Foreskin melanocyte (primary cell): ENCODE measurements at places on chromosomes 1 and 21.
A peak's percentile ranks its signal among the peaks of the same experiment; 100 is the strongest.

DNA sequence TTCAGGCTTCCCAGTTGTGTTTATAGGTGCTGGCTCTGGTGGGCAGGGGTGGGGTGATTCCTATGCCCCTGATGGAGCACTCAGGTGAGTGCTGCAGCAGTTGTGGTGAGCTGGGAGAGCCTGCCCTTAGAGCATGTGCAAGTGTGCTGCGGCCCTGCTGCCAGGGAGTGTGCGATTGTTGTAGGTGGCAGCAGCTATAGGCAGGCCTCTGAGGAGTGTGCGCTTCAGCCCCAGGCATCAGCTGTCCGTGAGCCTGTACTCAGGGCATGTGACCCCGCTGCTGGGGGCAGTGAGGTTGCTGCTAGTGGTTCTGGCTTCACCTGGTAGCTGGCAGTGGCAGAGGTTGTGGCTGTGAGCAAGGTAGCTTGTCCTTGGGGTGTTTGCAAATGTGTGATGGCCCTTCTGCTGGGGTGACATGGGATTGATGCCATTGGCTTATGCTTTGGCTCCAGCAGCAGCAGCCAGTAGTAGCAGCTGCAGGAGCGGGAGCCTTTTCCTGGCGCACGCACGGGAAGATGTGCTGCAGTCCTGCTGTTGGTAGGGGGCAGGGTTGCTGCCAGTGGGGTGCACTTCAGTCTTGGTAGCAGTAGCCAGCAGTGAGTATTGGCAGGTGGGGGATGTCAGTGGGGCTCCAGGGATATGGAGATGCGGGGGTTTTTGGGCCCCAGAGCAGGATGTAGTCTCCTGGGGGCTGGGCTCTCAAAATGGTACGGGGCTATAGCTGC lies 37.7 kb downstream of the SYCP1 start:
- no peak for DNase-seq

DNA sequence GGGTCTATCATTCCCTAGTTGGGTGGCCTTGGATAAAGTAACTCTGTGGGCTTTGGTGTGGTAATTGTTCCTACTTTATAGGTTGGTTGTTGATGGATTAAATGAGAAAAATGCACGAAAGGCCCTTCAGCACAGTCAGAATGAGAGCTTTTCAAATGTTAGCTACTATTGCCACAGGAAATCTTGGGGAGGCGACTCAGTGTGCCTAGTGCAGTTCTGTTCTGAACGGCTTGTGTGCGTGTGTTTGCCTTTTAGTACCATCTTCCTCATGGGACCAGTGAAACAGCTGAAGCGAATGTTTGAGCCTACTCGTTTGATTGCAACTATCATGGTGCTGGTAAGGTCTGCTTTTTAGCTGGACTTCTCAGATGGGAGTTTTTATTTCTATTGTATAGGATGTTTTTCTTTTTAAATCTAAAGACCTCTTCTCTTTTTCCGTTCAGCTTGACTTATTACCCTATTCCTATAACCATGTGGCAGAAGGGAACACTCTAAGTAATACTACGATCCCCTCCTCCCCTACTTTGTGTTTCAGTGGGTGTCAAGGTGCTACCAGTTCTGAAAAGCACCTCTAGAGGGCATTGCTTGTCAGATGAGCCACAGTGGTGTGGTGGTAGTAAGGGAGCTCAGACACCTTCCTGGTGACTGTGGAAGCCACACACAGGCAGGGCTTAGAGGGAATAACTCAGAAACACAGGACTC lies 9.2 kb downstream of the SFT2D2 start:
- DNase-seq = no peak

- no peak for DNase-seq
These were observed 15.6 kb upstream of the ETV3 start for GRCh38 chr1:157153746-157154145.

- DNase-seq = no peak
These were observed 7.5 kb upstream of the KNCN start for GRCh38 chr1:46558966-46559365.

GRCh38 chr1:184433956-184434502 lies 47.2 kb downstream of the C1orf21 start:
- DNase-seq = no peak

- DNase-seq = peak; percentile 44
These were observed 86.4 kb downstream of the LAMC2 start for GRCh38 chr1:183272390-183272848.

DNA sequence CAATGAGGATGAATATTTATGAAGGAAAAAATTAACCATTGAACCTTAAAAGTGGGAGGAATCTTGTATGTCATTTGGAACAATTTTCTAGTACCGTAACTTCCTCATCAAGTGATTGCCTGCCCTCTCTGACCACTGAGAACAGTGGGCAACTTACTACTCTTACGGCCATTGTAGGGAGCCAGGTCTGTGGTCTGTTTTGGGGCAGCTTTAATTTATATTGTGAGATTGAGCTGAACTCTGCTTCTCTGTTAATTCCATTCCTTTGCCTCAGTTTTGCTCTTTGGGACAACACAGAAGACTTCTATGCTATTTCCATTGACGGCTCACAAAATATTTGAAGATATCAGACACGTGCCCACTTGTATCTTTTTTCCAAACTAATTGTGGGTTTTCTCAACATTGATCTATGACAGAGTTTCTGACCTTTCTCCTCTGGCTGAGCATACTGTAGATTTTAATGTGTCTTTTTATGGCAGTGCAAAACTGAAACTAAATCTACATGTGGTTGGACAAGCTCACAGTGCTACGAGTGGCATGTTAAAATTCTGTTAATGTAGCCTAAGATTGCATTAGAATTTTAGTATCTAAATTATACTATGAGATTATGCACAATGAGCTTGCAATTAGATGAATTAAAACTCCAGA lies 27.8 kb upstream of the ZNF281 start:
- DNase-seq = no peak
